Activated CD4-positive, alpha-beta T cell treated with anti-CD3 and anti-CD28 coated beads for 24 hours (primary cell): ENCODE measurements at places on chromosomes 4 and X.

GRCh38 chr4:104869831-104870230 is 276.8 kb upstream of the TET2 start:
- DNase-seq, result no peak

GRCh38 chr4:21102667-21103066 is 402.4 kb downstream of the PACRGL start:
- DNase-seq, result no peak

- peak; percentile 44 for DNase-seq
Observed at GRCh38 chr4:26197018-26197779, 123.6 kb upstream of the RBPJ start.

DNA sequence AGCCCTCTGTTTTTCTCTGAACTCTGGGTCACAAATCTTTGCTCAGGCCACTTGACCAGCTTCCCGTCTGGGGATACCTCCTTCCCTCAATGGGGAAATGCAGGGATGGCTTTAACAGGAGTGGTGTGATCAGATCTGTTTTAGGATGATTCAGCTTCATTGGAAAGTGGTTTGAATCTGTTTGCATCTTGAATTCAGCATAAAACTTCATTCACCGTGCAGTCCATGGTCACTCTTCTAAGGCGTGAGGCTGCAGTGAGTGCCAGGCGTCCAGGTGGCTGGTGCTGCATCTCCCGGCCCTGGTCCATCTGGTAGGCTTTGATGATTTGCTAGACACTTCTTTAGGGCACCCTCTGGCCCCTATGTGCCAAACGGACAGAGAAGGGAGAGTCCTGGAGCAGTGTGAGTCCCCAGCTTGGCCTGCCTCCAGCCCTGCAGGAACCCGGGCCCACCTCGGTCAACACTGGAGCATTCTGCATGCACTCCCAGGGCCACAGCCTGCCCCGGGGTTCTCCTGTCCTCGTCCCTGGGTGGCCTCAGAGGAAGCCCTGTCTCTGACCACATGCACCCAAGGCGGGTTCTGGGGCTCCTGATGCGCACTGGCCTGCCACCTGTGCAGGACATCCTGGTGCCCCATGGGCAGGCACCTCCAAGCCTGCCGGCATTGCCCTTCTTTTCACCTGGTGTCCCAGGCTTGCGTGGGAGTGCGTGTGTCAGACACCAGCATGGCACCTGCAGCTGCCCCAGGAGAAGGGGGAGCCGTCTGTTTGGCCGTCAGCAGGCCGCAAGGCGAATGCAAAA is 251.5 kb upstream of the PSAPL1 start:
- no peak for DNase-seq

DNA sequence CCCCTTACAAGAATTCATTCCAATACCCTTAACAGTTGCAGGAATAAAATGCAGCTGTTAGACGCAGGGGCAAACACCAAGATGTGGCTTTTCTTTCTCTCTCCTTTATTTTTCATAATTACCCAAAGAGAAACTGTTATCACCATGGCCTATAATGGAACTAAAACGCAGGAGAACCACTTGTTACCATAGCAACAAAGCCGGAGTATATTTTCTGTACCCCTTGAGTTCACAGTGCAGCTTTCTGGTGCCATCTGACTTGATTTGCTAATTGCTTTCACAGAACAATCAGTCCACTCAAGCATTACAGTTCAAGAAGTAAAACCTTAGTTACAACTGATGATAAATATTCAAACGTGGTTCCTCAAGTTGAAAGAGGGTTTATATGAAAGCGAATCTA is 157.9 kb downstream of the AMELX start:
- DNase-seq, result no peak

GRCh38 chr4:156673483-156673882 is 298.1 kb downstream of the PDGFC start:
- DNase-seq, result no peak

GRCh38 chr4:87416965-87417364 is 5.4 kb upstream of the NUDT9 start:
- DNase-seq, result no peak

GRCh38 chr4:14084598-14084997 is 457.1 kb upstream of the BOD1L1 start:
- DNase-seq, result no peak

DNA sequence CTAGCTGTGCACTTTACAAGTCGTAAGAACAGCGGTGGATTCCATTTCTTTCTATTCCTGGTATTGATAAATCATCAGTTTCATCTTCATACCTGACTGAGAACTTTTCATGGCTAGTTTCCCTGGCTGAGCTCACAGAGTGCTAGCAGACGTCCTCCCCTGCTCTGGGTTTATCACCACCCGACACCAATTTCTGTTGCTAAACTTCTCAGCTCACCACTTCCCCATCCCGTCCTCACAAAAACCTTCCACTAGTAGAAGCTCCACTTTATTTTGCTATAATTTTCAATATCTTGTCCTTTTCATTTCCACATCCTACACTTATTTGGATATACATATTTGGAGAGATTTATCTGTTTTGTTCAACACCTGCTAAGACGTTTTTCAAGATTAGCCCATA is 869.4 kb upstream of the FRG1 start:
- no peak for DNase-seq

DNA sequence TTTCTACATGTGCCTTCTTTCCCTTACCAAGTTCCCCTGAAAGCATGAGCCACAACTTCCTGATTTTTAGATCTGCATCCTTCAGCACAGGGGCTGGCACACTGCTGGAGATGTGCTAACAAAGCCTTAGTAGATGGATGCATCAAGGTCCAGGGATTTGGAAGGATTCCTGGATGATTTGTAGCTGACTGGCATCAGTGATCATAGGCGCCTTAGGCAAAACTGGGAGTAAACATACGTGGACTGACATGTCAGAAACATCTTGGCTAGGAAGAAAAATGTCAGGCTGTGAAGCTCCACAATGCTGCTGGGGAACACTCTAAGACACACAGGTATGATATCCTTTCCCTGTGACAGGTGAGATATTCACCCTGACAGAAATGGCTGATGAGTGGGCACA is 156.4 kb downstream of the AMELX start:
- no peak for DNase-seq

DNA sequence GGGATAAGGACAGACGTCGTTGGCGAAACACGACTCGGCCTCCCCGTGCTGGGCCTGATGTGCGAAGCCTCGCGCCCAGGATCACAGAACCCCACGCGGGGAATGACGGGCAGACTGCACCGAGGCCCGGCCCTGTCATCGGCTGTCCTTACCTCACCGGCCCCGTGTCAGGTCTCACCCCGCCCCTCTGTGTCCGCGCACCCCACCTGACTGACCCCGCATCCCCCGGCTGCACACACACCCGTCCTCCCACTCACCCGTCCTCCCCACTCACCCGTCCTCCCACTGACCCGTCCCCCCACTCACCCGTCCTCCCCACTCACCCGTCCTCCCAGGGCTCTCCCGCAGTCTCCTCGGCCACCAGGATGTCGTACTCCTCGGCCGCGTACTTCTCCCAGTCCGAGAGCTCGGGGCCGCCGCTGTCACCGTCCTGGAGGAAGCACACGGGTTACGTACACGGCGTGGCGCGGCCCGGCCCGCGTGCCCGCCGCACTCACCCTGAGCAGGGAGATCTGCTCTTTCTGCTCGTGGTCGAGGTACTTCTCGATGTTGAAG is 19.8 kb upstream of the GTPBP6 start:
- no peak for DNase-seq

DNA sequence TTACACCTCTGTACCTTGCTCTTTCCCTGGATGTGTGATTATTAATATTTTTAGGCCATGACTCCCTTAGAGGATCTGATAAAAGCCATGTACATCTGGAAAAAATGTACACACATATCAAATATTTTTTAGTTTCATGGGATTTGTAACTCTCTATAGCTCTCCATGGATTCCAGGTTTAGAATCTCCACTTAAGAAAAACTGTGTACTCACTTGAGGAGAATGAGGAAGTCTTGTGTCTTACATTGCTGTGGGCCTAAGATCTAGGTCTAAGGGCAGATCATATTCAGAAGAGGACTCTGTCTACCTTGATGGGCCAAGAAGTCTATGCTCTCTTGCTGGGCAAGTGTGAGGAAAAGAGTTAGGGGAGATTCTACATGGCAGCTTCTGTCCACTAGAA is 98.0 kb downstream of the RRAGB start:
- DNase-seq, result no peak

GRCh38 chr4:143653031-143653430 is 47.4 kb downstream of the FREM3 start:
- no peak for DNase-seq
